ENCODE measurements at places on chromosomes 1 and 21.

GRCh38 chr1:166627558-166627957 is 211.7 kb upstream of the POGK start:
- DNase-seq, result no peak

- no peak for DNase-seq
Measured at GRCh38 chr1:44565259-44565750, 109.0 kb downstream of the TMEM53 start.

- DNase-seq, result no peak
Measured at GRCh38 chr1:112256411-112256810, 139.6 kb upstream of the CTTNBP2NL start.

DNA sequence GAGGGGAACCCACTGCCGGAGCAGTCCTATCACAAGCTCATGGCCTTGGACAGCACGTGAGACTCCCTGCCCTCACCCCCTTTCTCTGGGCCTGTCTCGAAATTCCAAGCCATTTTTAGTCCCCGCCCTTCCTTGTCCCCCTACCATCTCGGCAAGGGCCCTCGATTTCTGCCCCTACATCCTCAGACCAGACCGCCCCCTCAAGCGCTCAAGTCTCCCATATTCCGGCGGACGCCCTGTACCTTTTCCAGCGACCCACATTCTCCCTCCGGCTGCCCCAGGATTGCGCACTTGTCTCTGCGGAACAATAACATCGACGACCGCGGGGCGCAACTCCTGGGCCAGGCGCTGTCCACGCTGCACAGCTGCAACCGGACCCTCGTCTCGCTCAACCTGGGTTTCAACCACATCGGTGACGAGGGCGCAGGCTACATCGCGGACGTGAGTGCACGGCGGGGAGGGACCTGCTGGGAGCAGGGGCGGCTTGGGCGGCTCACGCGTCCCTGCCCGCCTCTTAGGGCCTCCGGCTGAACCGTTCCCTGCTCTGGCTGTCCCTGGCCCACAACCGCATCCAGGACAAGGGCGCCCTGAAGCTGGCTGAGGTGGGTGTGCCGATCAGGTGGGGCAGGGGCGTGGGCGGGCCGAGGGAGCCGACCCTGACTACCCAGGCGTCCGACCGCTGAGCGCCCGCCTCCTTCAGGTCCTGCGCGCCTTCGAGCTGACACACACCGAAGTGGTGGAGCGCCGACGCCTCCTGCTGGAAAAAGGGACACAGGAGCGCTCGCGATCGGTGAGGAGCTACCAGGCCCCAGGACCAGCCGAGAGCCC is 7.0 kb downstream of the LRRC71 start:
- DNase-seq, result peak; percentile 12

GRCh38 chr1:2224170-2224584 is 3.9 kb upstream of the SKI start:
- no peak for DNase-seq

DNA sequence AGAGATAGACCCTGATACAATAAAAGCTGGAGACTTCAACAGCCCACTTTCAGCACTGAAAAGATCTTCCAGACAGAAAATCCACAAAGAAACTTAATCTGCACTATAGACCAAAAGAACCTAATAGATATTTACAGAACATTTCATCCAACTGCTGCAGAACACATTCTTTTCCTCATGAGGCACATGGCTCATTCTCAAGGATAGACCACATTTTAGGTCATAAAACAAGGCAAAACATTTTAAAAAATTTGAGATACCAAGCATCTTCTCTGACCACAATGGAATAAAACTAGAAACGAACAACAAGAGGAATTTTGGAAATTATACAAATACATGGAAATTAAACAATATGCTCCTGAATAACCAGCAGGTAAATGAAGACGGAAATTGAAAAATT is 15.0 kb upstream of the IL20 start:
- DNase-seq, result no peak

GRCh38 chr1:22708777-22709176 is 1.9 kb upstream of the EPHB2 start:
- DNase-seq, result no peak

DNA sequence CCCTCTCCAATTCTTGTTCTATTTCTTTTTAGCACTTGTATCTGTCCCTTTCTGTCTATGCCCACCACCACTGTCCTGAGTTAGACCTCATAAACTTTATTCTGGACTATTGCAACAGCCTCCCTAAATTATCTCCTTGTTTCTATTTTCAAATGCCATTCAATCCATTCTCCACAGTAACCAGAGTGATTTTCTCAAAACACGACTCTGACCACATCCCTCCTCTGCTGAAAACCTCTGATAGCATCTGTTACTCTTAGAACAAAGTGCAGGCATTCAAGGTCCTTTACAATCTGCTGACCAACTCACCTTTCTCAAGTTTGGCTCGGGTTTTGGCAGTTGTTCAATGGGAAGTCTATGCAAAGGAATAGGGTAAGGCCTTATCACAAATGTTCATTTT is 22.8 kb upstream of the GPX7 start:
- no peak for DNase-seq

GRCh38 chr1:99538618-99538956 is 107.3 kb upstream of the PALMD start:
- DNase-seq, result no peak

- DNase-seq, result no peak
Measured at GRCh38 chr1:46335081-46335480, 5.5 kb upstream of the NSUN4 start.

DNA sequence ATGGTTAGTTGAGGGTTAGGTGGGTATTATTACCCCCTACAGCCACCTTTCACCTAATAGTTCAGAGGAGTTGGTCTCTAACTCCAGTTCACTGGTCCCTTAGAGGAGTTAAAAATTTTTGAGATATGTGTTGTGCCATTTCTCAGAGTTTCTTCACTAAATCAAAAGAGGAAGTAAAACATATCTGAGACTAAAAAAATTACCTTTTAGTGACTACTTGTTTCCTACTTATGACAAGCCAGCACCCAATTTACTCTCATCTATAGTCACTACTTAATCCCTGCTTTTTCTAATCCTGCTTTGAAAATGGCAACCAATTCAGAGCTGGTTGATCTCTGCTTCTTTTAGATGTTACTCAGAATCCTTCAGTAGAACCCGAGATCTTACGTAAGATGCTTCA is 1316.8 kb upstream of the B3GALT2 start:
- DNase-seq, result no peak

DNA sequence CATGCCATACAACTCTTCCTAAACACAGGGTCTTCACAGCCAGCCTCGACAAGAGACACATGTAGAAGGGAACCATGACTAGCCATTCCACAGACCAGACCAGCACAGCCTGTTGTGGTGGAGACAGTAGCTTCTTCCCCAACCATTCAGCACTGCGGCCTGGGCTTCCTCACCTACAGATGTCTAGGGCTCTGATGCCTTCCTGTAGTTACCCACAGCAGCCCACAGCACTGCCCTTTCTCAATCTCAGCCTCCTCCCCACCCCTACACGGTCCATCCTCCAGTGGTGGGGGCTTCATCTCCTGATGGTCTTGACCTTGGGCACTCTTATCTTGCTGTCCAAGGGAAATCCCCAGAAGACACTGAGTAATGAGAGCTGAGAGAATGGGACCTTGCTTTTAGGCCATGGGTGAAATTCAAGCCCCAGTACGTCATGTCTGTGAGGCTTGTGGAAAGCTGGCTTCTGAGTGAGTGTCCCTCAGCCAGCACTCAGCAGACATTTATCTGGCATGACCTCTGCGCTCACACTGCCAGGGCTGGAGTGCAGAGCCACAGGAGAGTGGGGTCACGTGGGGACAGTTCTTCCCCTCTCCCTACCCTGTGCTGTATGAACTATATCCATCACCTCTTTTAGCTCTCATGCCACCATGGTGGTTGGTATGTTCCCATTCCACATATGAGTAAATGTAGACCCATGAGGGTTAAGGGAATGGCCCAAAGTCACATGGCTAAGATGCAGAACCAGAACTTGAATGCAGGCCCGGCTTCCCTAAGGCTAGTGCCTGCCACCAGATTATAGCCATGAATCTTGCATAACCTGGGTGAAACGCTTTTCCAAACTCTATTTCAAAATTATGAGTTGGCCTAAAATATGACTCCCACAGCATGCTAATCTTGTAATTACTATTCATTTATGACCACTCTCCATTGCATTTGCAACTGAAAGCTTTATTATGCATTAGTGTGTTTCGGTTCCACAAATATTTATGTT is 104.7 kb downstream of the HIVEP3 start:
- DNase-seq, result no peak

DNA sequence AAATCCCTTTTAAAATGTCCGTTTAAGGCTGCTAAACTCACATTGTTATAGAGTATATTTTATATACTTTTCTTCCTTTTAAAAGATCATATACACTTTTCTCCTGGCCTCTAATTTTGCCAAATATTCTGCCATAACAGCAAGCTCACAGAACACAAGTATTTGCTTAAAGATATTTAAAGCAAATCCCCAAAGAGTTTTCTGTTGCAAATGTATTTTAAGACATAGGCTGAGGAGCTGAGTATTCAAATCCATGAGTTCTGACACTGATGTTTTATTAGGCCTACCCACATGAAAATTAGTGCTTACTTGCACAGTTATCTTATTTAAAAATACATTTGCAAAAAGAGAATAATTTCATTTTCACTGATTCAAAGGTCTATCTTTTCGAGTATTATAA is 1.7 kb upstream of the PTPRC start:
- no peak for DNase-seq

DNA sequence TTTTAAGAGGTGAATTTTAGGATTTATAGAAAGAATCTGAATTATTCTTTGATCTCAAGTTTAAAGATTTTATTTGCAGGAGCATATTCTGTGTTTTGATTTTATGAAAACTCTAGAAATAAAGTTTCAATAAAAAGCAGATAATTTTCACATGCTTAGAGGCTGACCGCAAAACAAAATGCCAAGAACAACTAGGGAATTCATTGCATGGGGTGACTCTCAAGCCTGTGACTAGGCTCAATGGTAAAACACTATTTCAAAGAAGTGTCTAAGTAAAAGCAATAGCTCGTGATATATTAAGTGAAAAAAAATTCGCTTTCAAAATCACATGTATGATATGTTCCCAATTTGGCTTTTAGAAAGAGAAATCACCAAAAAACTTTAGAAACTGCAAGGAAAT is 49.6 kb downstream of the RPL5 start:
- no peak for DNase-seq

GRCh38 chr1:243727503-243728203 is 122.4 kb downstream of the AKT3 start:
- no peak for DNase-seq
